HepG2 (cell line): ENCODE measurements at places on chromosomes 12 and 14. TPM values are rescaled to one million over a fixed set of nuclear protein-coding genes. Genes with fewer than 3 reads are reported as not detected.

- no peak overlapping the region for H3K27ac ChIP-seq
- peaks cover 5% of the 10 kb centered on the region; the same call in 1 of the 2 replicates for H3K36me3 ChIP-seq
- H3K27me3 ChIP-seq = no peaks in the 10 kb centered on the region
- H3K4me1 ChIP-seq = no peaks in the 10 kb centered on the region
- no peak for DNase-seq
- H3K4me3 ChIP-seq = no peak overlapping the region
These were observed 8.1 kb downstream of the TCTN2 start for GRCh38 chr12:123678981-123679380.

- no peak overlapping the region for H3K27ac ChIP-seq
- no peaks in the 10 kb centered on the region for H3K4me1 ChIP-seq
- H3K4me3 ChIP-seq = no peak overlapping the region
- no peak for DNase-seq
- H3K36me3 ChIP-seq = peaks cover 67% of the 10 kb centered on the region
These were observed 13.0 kb downstream of the PARP2 start for GRCh38 chr14:20356422-20356821.

GRCh38 chr12:111838353-111838752 lies 3.7 kb upstream of the MAPKAPK5 start:
- no peak overlapping the region for H3K4me3 ChIP-seq
- peaks cover 19% of the 10 kb centered on the region for H3K4me1 ChIP-seq
- no peak for DNase-seq
- no peak overlapping the region for H3K27ac ChIP-seq
- no peaks in the 10 kb centered on the region for H3K27me3 ChIP-seq
- no peaks in the 10 kb centered on the region for H3K36me3 ChIP-seq

GRCh38 chr12:104641862-104642261 lies 185.1 kb downstream of the CHST11 start:
- H3K4me3 ChIP-seq = no peak overlapping the region
- no peak overlapping the region for H3K27ac ChIP-seq
- DNase-seq = no peak
- no peaks in the 10 kb centered on the region; the same call in none of the 2 replicates for H3K27me3 ChIP-seq
- no peaks in the 10 kb centered on the region for H3K4me1 ChIP-seq

- DNase-seq = no peak
- H3K27ac ChIP-seq = no peak overlapping the region
- H3K27me3 ChIP-seq = no peaks in the 10 kb centered on the region
These were observed 151.6 kb upstream of the SYT1 start for GRCh38 chr12:78712834-78713481.

DNA sequence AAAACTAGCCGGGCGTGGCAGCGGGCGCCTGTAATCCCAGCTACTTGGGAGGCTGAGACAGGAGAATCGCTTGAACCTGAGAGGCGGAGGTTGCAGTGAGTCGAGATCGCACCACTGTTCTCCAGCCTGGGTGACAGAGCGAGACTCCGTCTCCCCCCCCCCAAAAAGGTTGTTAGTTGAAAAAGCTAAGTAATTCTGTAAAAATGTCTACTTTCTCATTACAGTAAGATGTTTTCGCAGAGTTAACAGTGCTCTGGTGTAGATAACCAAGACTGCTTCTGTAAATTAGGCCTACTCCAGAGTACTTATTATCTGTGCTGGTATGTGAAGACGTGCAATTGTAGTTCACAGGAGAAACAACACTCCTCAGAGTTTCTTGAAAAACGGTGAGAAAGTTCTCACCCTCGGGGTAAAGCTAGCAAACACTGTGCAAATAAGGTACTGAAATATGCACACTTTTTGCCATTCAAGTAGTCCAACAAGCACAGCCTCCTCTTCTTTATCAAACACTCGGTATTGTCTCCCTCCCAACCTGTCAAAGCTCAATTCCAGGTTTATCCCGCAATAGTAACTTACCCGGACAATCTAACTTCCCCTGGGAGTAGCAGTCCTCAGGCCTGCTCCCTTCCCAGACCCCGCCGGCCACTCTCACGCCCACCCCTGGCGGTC lies 974 bp downstream of the BTBD7 start:
- peak overlapping the region; percentile 81 for H3K4me3 ChIP-seq
- peaks cover 55% of the 10 kb centered on the region for H3K4me1 ChIP-seq
- peak overlapping the region; percentile 84 for H3K27ac ChIP-seq
- H3K27me3 ChIP-seq = no peaks in the 10 kb centered on the region
- H3K36me3 ChIP-seq = no peaks in the 10 kb centered on the region

DNA sequence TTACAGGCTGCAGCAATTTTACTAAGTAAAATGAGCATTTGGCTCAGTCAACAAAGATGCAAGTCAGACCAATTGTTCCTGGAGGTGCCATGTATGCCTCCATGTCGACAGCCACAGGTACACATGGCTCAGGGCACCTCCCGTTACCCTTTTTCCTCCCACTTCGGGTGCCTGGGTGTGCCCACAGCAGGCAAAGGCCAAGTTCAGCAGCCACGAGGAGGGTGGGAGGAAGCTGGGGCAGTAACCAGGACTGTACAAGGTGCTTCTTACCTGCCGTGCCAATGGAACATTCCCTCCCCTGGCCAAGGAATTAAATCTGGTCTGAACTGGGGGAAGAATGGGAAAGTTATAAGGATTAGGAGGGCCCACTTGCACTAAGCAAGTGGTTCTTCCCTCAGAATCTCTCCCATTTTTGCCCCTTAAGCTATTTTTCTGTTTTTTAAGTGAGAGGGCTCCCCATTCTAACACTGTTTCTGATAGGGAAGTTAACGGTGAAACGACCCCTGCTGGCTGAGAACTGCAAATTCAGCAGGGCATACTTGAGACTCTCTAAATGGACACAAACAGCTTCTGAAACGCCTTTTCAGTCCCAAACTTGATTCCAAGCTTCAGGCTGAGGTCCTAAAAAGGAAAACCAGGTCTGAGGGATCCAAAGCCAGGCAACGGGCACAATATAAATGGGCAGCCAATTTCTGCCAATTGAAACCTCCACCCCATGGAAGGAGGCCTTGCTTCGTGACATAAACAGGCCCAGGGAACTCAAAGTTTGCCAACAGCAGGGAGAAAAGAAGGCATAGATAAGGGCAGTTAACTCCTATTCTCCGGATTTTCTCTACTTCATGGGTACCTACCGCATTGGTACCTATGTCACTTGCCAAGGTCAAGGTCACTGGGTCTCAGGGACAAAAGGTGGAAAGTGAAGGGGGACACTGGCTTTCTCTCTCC lies 24.8 kb downstream of the CLECL1 start:
- H3K27me3 ChIP-seq = 0 out of 3 replicates have a peak, but pooled peaks cover 9% of the 10 kb centered on the region
- no peaks in the 10 kb centered on the region for H3K36me3 ChIP-seq
- H3K27ac ChIP-seq = no peak overlapping the region
- H3K4me1 ChIP-seq = peaks cover 13% of the 10 kb centered on the region; the same call in 1 of the 2 replicates
- no peak overlapping the region for H3K4me3 ChIP-seq
- DNase-seq = peak; percentile 31

DNA sequence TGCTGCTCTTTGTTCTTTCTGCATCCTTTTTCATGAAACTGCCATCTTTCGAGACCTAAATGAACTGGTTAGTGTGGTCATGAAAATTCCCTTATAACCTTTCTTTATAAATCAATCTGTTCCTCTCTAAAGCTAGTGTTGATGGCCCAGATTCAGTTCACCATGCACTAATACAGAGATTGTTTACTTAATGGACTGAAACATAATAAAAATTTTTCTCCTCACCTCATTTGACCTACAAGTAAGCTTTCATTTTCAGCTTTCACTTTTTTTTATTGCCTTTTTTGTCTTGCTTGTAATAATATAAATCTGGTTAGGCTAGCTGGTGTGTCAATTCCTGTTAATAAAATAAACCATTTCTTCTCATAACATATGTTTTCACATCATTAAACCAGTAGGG lies 183.8 kb downstream of the CCDC59 start:
- DNase-seq = no peak
- no peaks in the 10 kb centered on the region for H3K27me3 ChIP-seq
- H3K27ac ChIP-seq = no peak overlapping the region
- H3K36me3 ChIP-seq = no peaks in the 10 kb centered on the region
- H3K4me3 ChIP-seq = no peak overlapping the region
- no peaks in the 10 kb centered on the region for H3K4me1 ChIP-seq

DNA sequence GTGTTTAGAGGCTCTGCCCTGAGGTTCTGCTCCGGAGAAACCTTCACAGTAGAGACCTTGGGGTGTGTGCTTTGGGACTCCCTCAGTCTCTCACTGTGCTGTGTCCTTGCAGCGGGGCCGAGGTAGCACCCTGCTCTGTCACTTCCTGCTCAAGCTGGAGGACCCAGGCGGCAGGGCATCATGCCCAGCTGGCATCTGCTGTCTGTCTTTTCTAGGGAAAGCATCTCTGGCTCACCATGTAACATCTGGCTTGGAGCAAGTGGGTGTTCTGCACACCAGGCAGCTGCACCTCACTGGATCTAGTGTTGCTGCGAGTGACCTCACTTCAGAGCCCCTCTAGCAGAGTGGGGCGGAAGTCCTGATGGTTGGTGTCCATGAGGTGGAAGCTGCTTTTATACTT lies 124.5 kb downstream of the ESRRB start:
- H3K4me1 ChIP-seq = no peaks in the 10 kb centered on the region
- no peak for DNase-seq
- H3K36me3 ChIP-seq = no peaks in the 10 kb centered on the region
- no peak overlapping the region for H3K27ac ChIP-seq
- H3K4me3 ChIP-seq = no peak overlapping the region

- H3K4me3 ChIP-seq = no peak overlapping the region
- H3K27me3 ChIP-seq = peaks cover 6% of the 10 kb centered on the region
- no peak for DNase-seq
- H3K27ac ChIP-seq = no peak overlapping the region
These were observed 2.1 kb upstream of the BDKRB2 start for GRCh38 chr14:96202441-96203094.

- DNase-seq = no peak
- no peak overlapping the region for H3K4me3 ChIP-seq
- H3K27ac ChIP-seq = no peak overlapping the region
- no peaks in the 10 kb centered on the region for H3K27me3 ChIP-seq
- peaks cover 62% of the 10 kb centered on the region for H3K36me3 ChIP-seq
These were observed 37.3 kb downstream of the PPTC7 start for GRCh38 chr12:110545812-110546211.

- no peak for DNase-seq
- H3K4me3 ChIP-seq = no peak overlapping the region
- H3K27me3 ChIP-seq = no peaks in the 10 kb centered on the region
- peaks cover 11% of the 10 kb centered on the region for H3K4me1 ChIP-seq
- H3K36me3 ChIP-seq = no peaks in the 10 kb centered on the region
These were observed 186.9 kb downstream of the ALX1 start for GRCh38 chr12:85466890-85467289.

- H3K4me3 ChIP-seq = no peak overlapping the region
- no peak overlapping the region for H3K27ac ChIP-seq
- no peak for DNase-seq
- no peaks in the 10 kb centered on the region for H3K4me1 ChIP-seq
These were observed 29.2 kb downstream of the FBLN5 start for GRCh38 chr14:91918186-91918883.

GRCh38 chr12:268483-268840 lies 5.8 kb upstream of the SLC6A13 start:
- H3K27me3 ChIP-seq = no peaks in the 10 kb centered on the region
- no peak overlapping the region for H3K4me3 ChIP-seq

DNA sequence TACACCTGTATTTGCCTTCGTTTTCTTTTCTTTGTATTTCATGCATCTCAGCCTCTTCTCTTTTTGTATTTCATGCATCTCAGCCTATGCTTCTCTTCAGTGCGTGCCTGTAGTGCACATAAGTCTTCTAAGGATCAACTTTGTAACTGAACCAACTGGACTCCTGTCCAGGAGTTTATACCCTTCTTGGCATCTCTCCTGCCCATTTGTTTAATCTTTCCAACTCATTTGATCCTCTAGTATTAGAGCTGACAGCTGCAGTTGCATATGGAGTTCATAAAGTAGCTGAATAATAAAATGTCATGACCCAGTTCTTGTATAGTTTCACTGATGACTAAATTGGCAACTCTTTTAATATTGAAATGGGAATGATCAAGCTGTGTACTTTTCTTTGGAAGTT lies 89.7 kb downstream of the FGD4 start:
- H3K27me3 ChIP-seq = no peaks in the 10 kb centered on the region
- H3K4me3 ChIP-seq = no peak overlapping the region
- no peaks in the 10 kb centered on the region for H3K4me1 ChIP-seq
- no peak for DNase-seq
- no peaks in the 10 kb centered on the region for H3K36me3 ChIP-seq

DNA sequence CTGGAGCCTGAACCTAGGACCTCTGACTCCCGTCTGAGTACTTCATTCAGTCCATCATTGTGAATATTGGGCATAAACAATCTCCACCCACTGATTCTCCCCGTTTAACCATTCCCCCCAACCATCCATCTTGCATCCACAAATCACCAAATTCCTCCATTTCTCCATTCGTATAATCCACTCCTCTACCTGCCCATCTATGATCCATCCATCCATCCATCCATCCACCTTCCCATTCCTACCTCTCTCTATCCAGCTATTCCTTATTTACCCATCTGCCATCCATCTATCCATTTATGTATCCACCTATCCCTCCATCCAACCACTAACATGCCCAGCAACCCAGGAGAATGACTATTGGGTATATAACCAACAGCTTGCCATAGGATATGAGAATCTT lies 87.5 kb downstream of the CALM1 start:
- H3K4me3 ChIP-seq = no peak overlapping the region
- H3K36me3 ChIP-seq = no peaks in the 10 kb centered on the region
- H3K27me3 ChIP-seq = 0 out of 3 replicates have a peak, but pooled peaks cover 3% of the 10 kb centered on the region
- DNase-seq = no peak
- H3K27ac ChIP-seq = no peak overlapping the region
- no peaks in the 10 kb centered on the region for H3K4me1 ChIP-seq

GRCh38 chr12:52584156-52584682 lies 10.6 kb upstream of the KRT74 start:
- H3K27ac ChIP-seq = no peak overlapping the region
- H3K4me3 ChIP-seq = no peak overlapping the region
- H3K4me1 ChIP-seq = no peaks in the 10 kb centered on the region
- H3K27me3 ChIP-seq = 0 out of 2 replicates have a peak, but pooled peaks cover 4% of the 10 kb centered on the region
- no peaks in the 10 kb centered on the region for H3K36me3 ChIP-seq
- DNase-seq = no peak

DNA sequence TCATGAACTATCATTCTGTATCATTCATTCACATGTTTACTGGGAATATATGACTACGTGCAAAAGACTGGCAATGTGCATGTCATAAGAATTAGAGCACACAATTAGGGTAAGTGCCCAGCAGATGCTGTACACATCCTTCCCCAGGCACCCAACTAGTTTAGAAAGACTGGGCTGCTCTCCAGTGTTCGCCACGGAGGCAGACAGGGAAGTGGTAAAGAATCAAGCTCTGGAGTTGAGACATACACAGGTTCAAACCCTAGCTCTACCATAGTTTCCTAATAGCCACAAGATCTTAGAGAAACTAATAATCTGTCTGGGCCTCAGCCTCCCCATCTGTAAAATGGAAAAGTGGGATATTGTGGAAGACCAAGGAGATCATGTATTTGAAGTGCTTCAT lies 6.8 kb downstream of the TMCC3 start:
- no peak for DNase-seq
- no peaks in the 10 kb centered on the region; the same call in none of the 2 replicates for H3K27me3 ChIP-seq
- no peaks in the 10 kb centered on the region for H3K36me3 ChIP-seq
- no peaks in the 10 kb centered on the region for H3K4me1 ChIP-seq

- H3K4me1 ChIP-seq = no peaks in the 10 kb centered on the region
- H3K27me3 ChIP-seq = no peaks in the 10 kb centered on the region
These were observed 181.9 kb downstream of the C12orf42 start for GRCh38 chr12:103313894-103314293.

- peaks cover 7% of the 10 kb centered on the region; the same call in 1 of the 2 replicates for H3K4me1 ChIP-seq
- no peak for DNase-seq
- H3K27me3 ChIP-seq = no peaks in the 10 kb centered on the region
- no peak overlapping the region for H3K27ac ChIP-seq
- H3K4me3 ChIP-seq = no peak overlapping the region
These were observed 31.3 kb upstream of the CTDSP2 start for GRCh38 chr12:57877876-57878275.

The PRH2 gene
- polyA plus RNA-seq = 0.48 and 1.3 TPM in 2 replicates

The SLCO1B1 gene
- polyA plus RNA-seq = not detected in 2 replicates

The KRT78 gene
- not detected in 2 replicates for polyA plus RNA-seq

The TEX52 gene
- polyA plus RNA-seq = 0.05 TPM in 1 of 2 replicates, not detected in the other

The NOVA1 gene
- 0.07 and 0.13 TPM in 2 replicates for polyA plus RNA-seq

The EFS gene
- polyA plus RNA-seq = not detected in 2 replicates

The RNASE3 gene
- polyA plus RNA-seq = not detected in 2 replicates
